Renal cortex interstitium (tissue), 15 donors: ENCODE measurements at places on chromosomes 2 and 18.

DNA sequence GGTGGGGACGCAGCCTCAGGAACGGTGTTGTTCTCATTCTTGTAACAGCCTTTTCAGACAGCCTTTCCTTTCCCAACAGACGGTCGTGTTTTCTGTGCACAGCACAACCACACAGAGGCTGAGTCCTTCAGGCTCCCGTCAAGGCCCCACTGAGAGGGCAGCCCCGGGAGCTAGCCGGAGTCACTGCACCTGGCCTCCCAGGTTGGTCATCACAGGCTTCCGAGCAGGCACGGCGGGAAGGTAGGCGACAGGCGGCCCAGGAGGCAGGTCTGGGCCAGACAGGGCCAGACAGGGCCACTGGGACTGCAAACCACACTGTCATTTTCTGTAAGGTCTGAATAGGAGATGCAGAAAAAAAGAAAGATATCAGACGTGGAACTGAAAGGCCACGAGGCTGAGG lies 570.8 kb downstream of the GALR1 start:
- no peak for DNase-seq

GRCh38 chr18:48859311-48860268 lies 91.2 kb downstream of the SMAD7 start:
- DNase-seq = peak; percentile 59

DNA sequence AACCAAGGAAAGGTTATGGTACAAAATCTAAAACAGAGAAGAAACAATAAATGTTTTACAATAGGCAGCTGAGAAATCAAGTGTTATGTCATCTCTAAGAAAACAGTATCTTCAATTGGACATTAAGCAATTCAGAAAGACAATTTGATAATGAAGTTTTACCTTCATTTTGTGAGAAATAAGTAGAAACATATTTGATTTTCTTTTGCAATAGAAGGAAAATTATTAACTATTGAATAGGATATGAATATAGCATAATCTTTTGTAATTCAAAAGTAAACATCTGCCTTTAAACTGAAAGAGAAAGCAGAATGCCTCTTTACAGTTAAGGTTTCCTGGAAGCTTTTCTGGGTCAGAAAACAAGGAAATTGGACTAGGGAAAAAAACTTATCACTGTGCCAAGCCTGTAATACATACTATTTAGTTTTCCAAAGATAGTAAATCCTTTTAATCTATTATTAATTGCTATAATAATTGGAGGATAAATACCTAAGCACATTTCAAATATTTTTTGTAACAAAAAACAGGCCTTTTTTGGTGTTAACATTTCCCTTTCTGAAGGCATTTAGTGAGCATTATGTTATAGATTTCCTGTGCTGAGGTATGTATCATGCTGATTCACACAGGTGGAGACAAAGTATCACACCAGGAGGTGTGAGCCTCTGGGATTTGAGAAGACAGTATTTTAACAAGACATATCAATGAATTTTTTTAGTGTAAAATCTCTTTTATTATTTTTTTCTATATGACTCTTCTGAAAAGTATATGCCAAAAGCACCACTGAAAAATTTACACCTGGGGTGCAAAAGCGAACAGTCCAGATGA lies 947.0 kb upstream of the CDH2 start:
- DNase-seq = no peak

GRCh38 chr18:55509631-55510324 lies 78.2 kb downstream of the TCF4 start:
- DNase-seq = peak; percentile 50

DNA sequence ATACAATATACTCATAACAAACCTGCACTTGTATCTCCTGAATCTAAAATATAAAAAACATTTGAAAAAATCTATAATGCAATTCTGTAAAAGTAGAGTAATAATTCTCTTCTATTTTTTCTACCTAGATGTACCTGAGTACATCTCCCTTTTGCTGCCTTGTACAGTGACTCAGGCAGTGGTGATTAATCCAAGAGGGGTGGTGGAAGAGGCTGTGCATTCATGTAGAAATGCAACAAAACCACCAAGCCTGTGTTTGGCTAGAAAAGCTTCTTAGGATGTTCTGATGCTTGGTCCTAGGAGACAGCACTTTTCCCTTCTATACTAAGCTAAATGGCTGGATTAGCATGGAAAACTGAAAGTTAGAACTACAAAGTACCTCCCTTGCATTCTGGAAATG lies 245.8 kb downstream of the DPP10 start:
- no peak for DNase-seq
